ENCODE measurements at places on chromosomes 6 and 20.

DNA sequence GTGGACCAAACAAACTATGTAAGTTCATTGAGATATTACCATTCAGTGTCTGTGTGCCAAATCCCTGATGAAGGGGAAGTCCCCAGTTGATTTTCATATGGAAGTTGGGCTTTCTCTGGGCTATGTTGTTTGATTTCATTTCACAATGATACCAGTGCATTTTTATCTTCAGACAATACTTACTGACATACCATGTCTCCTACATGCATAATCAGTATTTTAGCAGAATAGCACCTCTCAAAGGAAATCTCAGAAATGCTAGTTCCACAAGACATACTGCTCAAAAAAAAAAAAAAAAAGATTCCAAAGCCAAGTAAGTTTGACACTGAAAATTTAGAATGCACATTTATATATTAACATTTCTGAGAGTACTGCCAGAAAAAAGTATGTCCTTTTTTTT lies 168.8 kb upstream of the RNF217 start:
- DNase-seq = no peak

- DNase-seq = no peak
Observed at GRCh38 chr6:15256538-15257271, 10.8 kb downstream of the JARID2 start.

- DNase-seq = peak; percentile 64
Observed at GRCh38 chr6:26003102-26003694, 40.6 kb downstream of the TRIM38 start.

GRCh38 chr6:150046943-150047342 lies 21.6 kb upstream of the RAET1L start:
- DNase-seq = no peak

- DNase-seq = peak; percentile 78
Observed at GRCh38 chr6:159594106-159594749, 98.8 kb downstream of the SOD2 start.

DNA sequence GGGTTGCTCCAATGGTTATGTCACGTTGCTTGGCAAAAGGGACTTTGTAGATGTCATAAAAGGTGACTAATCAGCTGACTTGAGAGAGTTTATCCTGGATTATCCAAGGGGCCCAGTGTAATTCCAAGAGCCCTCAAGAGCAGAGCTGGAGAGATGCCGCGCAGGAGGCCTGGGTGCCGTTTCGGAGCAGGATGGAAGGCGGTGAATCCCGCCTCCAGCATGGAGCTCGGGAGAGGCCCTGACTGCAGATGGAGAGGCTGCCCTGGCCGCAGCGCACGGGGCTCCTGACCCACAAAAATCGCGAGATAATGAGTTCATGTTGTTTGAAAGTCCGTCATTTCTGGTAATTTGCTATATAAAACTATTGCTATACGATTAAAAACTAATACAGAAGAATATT lies 219.8 kb downstream of the ZDHHC14 start:
- no peak for DNase-seq

DNA sequence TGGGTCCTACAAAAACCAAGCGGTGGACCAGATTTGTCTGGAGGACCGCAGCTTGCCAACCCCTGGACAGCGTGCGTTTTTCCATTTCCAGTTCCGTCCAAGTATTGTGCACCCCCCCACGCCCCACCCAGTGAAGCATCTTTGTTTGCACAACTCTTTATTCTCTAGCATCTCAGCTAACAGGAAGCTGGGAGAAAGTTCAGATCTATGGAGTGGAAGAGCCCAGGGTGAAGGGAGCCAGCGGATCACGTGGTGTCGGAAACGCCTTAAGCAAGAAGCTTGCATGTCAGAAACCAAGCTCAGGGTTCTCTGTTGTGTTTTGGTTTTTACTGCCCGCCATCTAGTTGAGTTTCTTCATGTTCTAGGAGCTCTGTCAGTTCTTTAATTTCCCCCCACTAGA lies 29.9 kb downstream of the ARID1B start:
- DNase-seq = no peak

DNA sequence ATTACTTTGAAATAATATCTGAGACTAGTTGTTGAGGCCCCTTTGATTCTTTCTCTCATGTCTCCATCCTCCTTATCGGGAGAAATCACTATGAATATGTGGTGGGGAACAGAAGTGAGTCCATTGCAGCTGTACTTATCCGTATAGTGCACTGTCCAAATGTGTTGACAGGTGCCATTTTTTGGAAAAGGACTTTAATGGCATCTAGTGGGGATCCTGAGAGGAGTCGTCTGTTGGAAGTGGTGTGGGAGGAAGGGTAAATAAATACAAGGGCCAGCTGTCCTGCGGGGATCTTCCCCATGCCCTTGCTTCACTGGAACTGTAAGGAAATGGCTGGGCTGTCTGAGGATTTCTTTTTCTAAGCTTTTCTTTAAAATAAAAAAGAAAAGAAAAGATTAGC lies 19.4 kb downstream of the TPX2 start:
- no peak for DNase-seq

GRCh38 chr6:118783931-118784550 lies 109.9 kb upstream of the ASF1A start:
- no peak for DNase-seq

DNA sequence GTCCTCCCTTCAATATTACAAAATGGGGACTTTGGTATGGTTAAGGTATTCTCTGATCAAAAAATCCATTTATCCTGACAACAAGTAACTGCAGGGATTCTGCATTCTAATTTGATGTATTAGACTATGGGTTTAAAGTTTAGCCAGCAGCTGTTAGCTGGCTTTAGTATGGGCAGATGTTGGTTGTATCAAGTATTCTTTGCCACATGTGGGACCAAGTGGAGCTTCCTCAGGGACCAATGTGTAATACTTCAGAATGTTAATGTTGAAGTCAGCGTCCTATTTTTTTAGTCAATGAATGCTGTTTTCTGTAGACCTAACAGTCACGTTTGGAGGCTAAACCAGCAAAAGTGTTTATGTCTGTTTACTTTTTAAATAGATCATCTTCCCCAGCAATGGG lies 41.4 kb downstream of the MOXD1 start:
- no peak for DNase-seq

- peak; percentile 51 for DNase-seq
Observed at GRCh38 chr6:4114123-4114522, 21.3 kb downstream of the ECI2 start.

DNA sequence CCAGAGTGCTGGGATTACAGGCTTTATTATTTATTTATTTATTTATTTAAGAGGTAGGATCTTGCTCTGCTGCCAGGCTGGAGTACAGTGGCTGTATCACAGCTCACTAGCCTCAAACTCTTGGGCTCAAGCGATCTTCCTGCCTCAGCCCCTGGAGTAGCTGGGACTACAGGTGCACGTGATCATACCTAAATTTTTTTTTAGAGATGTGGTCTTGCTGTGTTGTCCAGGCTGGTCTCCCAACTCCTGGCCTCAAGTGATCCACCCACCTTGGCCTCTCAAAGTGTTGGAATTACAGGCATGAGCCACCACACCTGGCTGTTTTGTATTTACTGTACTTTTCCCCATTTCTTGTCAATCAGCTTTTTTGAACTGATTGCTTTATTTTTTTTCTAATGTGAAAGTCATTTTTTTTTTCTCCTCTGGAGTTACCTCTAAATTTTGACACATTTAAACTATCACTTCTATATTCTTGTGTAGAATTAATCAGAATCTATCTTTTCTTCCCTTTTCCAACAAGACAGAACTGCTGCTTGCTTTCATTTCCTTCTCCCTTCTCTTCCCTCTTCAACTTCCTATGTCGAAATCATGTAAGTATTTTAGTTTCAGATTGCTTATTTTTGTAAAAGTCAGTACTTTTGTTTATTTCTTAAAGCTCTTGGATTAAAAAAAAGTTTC lies 12.0 kb downstream of the PANK2 start:
- DNase-seq = no peak

- no peak for DNase-seq
Observed at GRCh38 chr6:167995302-167995701, 2.2 kb upstream of the KIF25 start.

GRCh38 chr6:157757430-157758403 lies 65.3 kb upstream of the SNX9 start:
- DNase-seq = no peak

DNA sequence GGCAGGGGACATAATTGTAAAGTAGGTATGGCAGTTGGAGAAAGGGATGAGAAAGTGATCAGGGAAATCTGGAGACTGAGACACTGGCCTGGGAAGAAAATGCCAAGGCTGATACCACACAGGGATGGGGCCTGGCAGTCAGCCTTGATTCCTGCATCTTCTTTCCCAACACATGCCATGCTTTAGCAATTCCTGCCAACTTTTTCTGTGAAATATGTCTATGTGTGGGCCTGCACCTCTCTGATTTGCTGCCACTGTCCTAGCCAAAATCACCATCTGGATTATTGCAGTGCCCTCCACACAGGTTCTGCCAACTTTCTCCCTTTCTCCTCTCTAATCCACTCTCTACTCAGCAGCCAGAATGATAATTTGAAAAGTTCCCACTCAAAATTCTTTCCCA lies 759.8 kb upstream of the CITED2 start:
- DNase-seq = no peak

- no peak for DNase-seq
Observed at GRCh38 chr6:143743301-143744166, 65.8 kb downstream of the PHACTR2 start.

DNA sequence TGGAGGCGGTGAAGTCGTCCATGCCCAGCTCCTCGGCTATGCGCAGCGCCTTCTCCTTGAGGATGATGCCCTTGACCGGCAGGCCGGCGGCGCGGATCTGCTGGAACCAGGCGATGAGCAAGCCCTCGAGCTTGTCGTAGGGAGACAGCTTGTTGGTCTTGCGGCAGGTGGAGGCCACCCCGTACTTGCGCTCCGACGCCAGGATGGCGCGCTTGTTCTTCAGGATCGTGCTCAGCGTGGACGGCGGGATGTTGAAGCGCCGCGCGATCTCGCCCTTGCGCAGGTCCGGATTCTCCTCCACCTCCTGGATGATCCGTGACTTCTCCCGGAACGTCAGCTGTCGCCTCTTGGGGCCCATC lies 435 bp downstream of the CENPB start:
- DNase-seq = peak; percentile 45

DNA sequence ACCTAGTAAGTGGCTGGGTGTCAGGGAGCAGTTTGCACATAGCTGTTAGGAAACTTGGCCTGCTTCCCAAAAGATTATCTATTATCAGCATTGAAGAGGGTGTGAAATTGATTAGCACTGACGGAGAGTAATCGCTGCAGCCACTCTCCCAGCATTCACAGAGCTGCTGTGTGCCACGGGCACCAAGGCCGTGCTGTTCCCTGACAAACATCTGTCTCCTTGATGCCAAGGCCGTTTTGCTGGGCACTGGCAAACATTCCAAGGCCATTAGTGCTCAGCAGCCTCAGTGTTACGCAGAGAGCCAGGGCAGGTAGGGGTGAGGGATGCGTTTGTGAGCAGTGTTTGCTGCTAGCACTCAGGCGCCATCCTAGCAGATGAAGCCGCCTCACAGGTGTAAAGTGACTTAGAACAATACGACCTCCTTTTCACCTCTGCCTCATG lies 57.7 kb upstream of the VSTM2L start:
- DNase-seq = no peak

GRCh38 chr20:18729231-18729825 lies 84.3 kb upstream of the SCP2D1 start:
- no peak for DNase-seq

DNA sequence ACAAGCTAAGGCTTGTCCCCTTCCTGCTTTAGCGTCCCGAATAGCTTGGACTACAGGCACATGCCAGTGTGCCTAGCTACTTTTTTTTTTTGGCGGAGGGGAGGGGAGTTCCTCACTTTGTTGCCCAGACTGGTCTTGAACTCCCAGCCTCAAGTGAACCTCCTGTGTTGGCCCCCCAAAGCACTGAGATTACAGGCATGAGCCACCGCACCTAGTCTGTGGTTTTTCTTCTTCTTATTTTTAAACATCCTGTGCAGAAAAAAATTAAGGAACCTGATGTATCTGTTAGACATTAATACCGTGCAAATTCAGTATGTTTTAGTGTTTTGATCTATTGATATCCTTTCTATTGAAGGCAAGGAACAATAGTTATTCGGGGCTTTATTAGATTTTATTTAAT lies 25.7 kb downstream of the HIVEP1 start:
- DNase-seq = no peak

- DNase-seq = no peak
Observed at GRCh38 chr6:72651967-72652956, 30.4 kb downstream of the KCNQ5 start.

DNA sequence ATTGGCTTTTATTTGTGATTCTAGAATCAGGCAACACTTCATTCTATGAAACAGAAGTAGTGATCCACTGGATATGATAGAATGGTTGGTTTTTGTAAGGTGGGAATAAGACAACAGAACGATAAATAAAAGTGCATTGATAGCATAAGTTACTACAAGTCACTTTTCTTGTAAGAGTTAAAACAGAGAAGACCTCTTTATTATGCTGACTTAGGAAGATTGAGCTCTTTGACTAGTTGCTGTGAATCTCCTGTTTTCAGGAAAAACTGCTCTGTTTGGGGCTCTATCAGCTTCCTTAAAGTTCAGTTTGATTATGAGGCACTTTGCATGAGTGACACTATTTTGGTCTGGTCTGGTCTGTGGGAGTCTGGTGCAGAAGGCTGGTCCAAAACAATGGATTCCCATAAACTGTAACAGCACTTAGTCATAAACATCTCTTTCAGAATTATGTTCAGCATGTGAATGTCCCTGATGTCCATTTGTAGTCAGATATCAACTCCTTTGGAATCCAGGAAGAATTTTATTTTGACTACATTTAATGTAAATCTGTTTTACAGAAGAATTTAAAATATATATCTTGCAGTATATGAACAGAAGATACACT lies 35.0 kb upstream of the DSE start:
- DNase-seq = no peak

DNA sequence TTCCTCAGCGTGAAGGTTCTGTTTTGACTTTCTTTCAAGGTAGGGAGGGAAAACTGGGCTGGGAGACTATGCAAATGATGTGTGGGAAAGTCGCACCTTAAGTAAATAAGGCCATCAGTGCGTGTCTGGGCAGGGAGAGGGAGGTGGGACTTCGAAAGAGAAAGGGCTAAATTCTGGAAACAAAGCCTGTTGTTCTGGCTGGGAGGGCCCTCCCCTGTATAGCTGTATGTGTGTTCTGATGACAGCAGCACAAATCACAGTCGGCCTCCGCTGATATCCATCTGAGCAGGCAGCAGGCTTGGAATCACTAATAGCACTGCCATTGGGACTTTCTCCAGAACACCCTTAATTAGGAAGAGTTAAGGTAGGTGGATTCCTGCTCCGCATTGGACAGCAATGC lies 19.2 kb downstream of the JAG1 start:
- DNase-seq = no peak

DNA sequence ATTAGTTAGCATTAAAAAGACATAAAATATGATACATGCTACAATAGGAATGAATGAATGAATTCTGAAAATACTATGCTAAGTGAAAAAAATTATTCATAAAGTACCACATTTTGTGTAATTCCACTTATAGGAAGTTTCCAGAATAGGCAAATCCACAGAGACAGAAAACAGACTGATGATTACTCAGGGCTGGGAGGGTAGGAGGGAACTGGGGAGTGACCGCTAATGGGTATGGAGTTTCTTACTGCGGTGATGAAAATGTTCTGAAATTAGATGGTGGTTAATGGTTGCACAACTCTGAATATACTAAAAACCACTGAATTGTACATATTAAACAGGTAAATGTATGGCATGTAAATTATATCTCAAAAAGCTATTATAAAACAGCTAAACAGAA lies 22.6 kb downstream of the FERMT1 start:
- DNase-seq = no peak
